ENCODE measurements at places on chromosomes 16 and 17. TPM values are rescaled to one million over a fixed set of nuclear protein-coding genes. Genes with fewer than 3 reads are reported as not detected.

DNA sequence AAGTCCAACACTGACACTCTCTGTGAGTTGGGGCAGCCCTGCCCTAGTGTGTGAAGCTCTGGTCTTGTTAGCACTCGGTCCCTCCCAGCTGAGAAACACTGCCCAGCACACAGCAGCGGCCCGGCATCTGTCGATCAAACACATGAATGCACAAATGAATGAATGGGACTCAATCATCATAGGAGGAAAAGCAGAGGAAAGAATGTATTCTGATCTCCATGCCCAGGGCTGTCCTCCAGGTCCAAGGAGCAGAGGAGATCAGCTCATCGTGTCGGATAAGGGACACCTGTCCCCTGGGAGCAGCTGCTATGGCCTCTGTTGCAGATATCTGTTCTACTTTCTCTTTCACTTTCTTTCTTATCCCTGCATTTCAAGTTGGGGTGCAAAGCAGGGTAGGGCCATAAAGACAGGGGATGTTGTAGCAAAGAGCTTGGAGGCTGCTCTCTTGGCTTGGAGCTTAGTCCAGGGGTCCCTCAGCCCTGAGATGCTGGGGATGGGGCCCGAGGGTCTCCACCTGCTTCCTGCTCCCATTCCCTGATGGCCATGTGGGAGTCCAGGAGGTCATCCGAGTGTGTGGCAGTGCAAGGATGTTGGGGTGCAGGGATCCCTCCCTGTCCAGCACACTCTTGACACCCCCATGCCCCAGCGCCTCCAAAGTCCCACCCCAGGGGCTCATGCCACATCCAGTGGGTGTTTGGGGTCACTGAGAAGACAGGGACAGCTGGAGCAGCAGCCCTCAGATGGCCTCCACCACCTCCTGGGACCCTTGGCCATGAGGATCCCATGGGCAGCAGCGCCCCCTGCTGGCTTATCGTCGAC is 88.2 kb downstream of the IRF8 start:
- peak; percentile 14 for DNase-seq

The RNF43 gene
- total RNA-seq, result 0.08 TPM

- DNase-seq, result peak; percentile 69
Measured at GRCh38 chr16:66483689-66484452, 56.8 kb downstream of the BEAN1 start.

- no peak for DNase-seq
Measured at GRCh38 chr17:75561927-75562603, 25.5 kb upstream of the MYO15B start.

DNA sequence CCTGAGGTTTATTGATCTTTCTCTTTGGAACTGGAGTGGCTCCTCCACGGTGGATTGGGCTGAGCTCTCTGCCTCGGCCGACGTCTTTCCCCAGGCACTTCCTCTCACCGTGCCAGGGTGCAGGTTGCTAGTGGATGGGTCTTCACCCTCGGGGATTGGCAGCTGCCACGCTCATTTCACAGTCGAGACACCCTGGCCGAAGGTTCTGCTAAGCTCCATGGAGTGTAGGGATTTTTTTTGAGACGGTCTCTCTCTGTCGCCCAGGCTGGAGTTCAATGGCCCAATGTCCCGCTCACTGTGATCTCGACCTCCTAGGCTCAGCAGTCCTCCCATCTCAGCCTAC is 280.8 kb downstream of the SEC14L1 start:
- no peak for DNase-seq

The GPR139 gene
- not detected for total RNA-seq

DNA sequence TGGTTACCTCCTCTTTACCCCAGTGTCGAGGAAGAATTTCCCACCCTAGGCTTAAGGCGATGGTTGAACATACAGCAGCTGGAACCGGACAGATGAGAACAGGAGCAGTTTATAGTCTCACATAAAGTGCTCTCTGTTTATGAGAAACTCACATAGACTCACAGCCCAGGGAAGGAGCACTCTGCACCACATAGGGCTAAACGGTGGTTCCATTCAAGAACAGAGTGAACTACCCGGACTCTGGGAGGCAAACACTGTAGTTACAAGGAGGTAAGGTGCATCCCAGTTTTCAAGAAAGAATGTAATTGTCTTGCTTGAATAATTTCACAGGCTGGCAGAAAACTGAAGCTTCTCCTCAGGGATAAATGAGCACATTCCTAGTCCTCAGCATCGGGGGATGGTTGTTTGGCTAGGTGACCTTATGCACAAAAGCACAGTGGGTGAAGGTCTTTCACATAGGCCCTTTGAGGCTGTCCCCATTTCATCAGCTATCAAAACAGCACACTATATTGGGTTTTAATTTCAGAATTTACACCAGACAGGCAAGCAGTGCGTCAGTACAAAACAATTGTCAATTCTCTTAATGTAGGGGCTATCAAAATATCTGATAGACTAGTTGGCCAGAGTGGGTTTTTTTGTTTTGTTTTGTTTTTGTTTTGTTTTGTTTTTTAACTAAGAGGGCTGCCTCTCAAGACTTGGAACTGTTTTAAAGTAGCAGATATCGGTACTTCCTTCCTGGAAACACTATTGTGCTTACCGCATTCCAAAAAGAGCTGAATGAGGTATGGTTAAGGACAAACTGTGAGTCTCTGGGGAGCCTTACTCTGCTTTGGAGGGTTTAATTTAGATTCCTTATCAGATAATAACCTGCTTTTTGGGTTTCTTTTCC is 918.1 kb upstream of the CDH8 start:
- DNase-seq, result no peak

GRCh38 chr16:27097800-27098230 is 31.1 kb downstream of the C16orf82 start:
- no peak for DNase-seq

The TBC1D3 gene
- total RNA-seq, result 11.0 TPM

The MAPK8IP3 gene
- total RNA-seq, result 244 TPM
